ENCODE measurements at places on chromosomes 16 and 17.

GRCh38 chr17:80861418-80861815 lies 130.2 kb upstream of the CHMP6 start:
- no peak for DNase-seq

GRCh38 chr16:24775455-24775854 lies 46.0 kb downstream of the TNRC6A start:
- DNase-seq: no peak

DNA sequence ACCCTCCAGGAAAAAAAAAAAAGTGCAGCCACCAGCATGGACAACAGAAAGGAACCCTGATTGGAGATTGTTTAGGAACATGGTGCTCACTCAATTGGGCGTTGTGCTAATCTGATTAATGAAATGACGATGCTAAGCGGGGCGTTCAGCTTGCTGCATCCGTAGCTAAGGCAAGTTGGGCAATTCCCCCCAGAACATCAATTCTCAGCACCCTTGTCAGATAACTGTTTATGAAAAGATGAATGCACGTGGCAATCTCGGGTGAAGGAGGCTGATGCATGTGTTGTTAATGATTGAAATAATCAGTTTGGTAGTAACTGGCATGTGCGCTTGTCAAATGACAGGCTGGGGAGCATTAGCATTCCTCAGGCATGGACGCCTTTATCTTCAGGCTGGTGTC lies 57.0 kb downstream of the HS3ST3A1 start:
- DNase-seq: no peak

DNA sequence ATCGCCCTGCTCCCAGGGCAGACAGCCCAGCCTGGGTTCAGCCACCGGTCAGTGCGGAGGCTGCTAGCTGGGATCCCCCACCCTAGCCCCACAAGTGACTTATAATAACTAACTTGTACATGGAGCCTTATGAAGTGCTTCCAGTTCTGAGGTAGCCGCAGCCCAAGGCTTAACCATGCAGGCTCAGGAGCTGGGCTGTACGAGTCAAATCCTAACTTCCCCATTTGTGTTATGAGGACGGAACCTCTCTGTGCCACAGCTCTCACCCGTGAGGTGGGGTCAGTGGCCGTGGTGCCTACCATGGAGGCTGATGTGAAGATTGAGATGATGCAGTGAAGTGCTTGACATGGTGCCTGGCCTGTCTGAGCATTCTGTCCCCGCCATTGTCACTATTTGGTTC lies 27.8 kb upstream of the GOSR2 start:
- no peak for DNase-seq

- DNase-seq: no peak
Measured at GRCh38 chr16:86587487-86587886, 9.1 kb downstream of the FOXL1 start.

DNA sequence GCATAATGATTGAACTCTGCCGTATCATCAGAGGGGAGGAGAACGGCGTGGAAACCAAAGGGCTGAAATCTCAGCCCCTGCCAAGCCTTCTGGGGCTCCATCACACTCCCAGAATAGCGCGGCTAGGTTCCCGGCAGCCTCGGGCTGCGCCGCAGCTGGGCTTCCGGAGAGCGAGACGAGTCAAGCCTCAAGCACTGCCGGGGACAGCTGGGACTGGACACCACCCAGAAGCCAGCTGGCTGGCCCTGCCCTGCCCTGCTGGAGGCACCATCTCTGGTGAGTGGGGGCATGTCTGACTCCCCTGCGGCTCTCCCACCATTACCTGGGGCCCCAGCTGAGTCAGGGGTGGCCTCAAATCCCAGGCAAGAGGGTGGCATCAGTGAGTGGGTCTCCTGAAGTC lies 7.2 kb upstream of the GPRC5C start:
- DNase-seq: no peak

GRCh38 chr16:53415504-53415903 lies 18.8 kb upstream of the RBL2 start:
- DNase-seq: no peak

DNA sequence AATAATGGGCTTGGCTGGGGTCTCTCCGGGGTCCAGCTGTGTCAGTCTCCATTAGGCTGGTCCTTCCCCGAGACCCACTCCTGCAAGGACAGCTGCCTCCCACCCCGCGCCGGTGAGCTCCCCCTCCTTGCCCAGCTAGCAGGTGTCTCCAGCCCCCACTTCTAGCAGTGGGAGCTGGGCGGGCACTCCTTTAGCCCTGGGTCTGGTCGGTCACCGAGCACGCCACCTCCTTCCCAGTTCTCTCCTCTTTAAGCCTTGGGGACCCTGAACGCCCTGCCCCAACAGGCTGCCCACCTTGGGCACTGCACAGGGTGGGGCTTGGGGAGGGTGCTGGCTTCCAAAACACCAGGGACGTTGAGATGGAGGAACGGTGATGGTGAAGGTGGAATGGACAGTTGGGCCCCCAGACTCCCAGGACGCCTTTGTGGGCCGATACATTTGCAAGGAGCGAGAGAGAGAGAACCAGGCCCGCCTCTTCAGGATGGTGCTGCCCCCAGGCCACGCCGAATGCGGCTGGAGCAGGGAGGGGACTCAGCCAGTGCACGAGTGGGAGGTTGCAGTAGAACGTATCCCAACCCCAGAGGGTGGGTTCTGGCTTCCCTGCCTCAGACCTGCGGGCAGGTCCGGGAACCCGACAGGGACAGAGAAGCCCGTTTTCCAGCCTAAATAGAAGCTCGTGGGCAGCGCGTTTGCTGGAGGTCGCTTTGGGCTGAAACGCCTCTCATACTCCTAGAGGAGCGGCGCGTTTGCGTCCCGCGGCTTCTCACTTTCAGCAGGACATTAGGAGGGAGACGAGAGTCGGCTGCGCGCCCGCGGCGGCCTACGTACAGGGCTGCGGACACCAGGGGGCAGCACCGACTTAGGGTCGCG lies 10.7 kb downstream of the TBX2 start:
- peak; percentile 82 for DNase-seq

- DNase-seq: no peak
Measured at GRCh38 chr16:56700195-56700594, 17.9 kb downstream of the MT1X start.

DNA sequence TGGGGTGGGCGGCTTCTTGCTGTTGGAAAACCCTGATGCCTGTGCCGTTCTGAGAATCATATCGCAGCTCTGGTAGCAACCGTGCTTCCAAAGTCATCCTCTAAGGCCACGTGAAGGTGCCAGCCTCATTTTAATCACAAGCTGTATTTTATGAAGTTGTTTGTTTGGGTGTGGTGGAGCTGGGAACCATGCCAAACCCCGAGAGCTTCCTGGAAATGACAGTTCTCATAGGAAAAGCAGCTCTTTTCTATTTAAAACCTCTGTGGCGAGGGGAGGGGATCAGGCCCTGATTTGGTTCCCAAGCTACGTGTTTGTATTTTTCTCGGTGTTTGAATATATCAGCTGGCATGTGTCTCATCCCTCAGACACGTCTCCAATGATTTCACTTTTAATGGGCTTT lies 21.7 kb downstream of the KNOP1 start:
- peak; percentile 87 for DNase-seq

DNA sequence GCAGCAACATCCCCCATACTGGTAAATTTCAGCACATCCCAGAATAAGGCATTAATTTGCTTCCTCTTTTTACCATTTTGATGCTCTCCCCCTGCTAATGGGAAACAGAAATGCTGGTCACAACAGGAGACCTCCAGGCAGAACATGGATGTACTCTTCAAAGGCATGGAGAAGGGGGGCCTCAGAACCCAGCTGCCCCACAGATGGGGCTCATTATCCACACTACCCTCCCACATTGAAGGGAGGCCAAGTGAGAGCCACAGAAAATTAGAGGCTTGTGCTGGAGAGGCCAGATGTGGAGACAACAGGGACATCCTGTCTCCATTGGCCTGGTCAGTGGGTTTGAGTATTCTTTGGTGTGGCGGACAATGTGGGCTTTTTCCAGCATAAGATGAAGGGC lies 150.1 kb upstream of the CDH11 start:
- DNase-seq: no peak

DNA sequence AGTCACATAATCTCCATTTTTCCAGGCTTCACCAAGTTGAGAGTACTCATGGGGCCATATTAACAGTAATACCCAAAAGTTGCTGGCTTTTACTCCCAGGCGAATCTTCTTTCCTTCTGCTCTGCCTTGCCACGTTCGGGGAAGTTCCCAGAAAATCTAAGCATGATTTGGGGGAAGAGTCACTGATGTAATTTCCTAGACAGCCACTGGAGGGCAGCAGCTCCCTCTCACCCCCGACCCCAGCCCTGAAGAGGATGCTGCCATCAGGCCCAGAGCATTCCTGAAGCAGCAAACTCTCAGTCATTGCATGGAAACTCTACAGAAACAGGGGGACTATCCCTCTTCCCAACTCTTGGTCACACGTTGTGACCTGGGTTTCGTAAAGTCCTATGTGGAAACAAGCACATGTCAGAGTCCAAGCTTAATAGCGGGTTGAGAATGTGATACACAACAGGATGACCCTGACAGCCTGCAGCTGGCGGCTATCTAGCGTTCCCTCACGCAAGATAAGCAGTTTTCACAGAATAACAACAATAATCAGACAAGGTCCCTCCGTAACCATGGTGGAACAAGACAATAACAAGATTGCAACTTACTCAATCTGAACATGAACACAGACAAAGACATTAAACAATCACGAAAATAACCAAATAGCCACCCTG lies 43.8 kb upstream of the DHX40 start:
- DNase-seq: peak; percentile 79

DNA sequence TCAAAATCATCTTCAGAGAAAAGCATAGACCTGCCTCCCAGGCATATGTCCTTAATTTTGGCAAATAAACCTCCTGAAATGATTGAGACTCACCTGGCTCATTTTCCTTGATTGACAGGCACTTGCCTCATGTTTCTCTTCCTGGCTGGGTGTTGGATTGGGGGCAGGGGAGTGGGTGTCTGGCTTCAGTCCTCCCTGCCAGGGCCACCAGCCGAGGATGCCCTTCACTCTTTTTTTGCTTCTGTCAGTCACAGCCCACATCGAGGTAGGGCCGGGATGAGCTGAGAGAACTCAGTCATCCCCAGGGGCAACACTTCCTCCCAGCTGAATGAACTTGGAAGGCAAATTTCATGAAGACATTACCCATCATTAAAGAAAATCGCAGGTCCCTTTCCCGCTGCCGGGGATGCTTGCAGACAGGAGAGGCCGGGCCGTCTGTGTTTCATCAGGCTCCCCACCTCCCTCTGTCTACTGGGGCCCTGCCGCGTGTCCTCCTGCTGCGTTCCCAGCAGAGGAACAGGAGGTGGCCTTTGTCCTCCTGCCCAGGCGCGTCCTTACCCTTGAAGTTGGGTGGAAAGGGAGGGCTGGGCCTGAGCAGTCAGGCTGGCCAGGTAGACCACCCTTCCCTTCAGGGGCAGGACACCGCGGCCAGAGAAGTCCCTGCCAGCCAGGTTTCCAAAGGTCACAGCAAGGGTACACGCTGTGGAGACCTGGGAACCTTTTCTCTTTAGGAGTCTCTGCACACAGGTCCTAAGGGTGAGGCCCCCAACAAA lies 11.2 kb upstream of the DNAH17 start:
- no peak for DNase-seq

DNA sequence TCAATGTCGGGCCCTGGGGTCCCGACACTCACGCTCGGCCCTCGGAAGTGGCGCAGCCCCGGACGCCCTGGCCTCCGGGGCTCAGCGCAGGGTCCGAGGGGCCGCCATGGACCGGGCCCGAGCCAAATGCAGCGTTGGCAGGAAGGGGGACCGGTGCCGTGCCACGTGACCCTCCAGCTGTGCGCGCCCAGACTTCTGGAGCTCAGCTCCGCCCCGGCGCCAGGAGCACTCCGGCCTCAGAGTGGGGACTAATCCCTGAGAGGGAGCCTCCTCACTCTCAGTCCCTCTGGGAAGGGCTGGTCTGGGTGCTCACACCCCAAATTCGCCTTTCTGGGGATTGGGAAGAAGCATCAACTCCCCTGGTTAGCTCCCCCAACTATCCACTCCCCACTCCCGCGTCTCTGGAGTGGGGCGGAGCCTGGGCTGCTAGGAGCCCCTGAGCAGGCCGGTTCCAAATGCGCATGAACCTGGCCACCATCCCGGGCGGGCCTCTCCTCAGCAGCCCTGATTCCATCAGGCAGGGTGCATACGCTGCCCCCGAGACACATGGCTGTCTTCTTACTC lies at the start of gene B3GNT9:
Gene B3GNT9, minus strand, starts transcription at position 166 of the 564 bp plus-strand sequence. CDS start 513 bp downstream, outside the sequence.
- peak; percentile 86 for DNase-seq

- no peak for DNase-seq
Measured at GRCh38 chr17:61140081-61140786, 259.4 kb upstream of the TBX2 start.

- DNase-seq: no peak
Measured at GRCh38 chr16:11393861-11394592, 48.8 kb downstream of the RMI2 start.

GRCh38 chr17:45844695-45845375 lies at the start of gene SPPL2C:
Gene SPPL2C, plus strand, starts transcription at chr17:45844881. Its CDS starts 26 bp downstream, at chr17:45844907.
- no peak for DNase-seq

- no peak for DNase-seq
Measured at GRCh38 chr17:37848690-37849616, 75.3 kb upstream of the TBC1D3K start.

- DNase-seq: peak; percentile 74
Measured at GRCh38 chr17:17567631-17568030, 23.9 kb downstream of the PEMT start.

- no peak for DNase-seq
Measured at GRCh38 chr17:17497065-17497844, 1.1 kb upstream of the RASD1 start.

DNA sequence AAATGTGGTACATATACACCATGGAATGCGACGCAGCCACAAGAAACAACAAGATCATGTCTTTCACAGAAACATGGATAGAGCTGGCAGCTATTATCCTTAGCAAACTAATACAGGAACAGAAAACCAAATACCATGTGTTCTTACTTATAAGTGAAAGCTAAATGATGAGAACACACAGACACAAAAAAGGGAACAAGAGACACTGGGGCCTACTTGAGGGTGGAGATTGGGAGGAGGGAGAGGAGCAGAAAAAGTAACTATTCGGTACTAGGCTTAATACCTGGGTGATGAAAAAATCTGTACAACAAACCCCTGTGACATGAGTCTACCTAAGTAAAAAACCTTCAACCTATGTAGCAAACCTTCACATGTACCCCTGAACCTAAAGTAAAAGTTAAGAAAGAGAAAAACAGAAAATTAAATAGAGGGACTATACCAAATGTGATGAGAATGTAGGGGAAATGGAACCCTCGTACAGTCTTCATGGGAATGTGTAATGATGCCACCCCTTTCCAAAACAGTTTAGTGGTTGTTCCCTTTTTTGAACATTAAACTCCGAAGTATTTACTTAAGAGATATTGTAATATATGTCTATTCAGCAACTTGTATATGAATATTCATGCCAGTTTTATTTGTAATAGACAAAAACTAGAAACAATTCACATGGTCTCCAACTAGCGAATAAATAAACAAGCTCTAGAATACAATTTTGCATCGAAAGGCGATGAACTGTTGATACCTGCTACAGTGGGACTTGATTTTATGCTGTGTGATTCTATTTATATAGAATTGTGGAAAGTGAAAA lies 33.9 kb downstream of the AHSP start:
- no peak for DNase-seq

GRCh38 chr17:69314246-69315065 lies 12.5 kb downstream of the ABCA5 start:
- no peak for DNase-seq

DNA sequence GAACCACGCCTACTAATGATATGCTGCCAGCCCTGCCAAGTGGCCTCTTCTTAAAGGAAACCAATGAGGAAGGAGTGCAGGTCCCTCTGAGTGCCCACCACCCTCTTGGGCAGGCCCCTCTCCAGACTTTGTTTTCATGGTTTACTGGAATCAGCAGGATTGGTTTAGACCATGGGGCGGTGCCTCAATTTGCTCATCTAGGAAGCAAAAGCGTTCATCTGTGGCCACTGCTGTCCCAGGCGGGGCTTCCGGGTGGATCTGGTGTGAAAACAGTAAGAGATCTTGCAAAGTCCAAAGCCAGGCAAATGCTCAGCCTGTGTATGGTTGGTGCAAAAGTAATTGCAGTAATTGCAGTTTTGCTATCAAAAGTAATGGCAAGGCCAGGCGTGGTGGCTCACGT lies 71.3 kb downstream of the AMFR start:
- peak; percentile 2 for DNase-seq

Measured in ovary (tissue), 10 donors.